ENCODE measurements at places on chromosomes 1 and 21.

- DNase-seq, result no peak
Measured at GRCh38 chr1:223006917-223007648, 136.0 kb downstream of the TLR5 start.

GRCh38 chr1:219661464-219662092 lies 48.7 kb upstream of the ZC3H11B start:
- DNase-seq, result no peak

GRCh38 chr1:228259951-228260350 lies 52.1 kb downstream of the OBSCN start:
- DNase-seq, result no peak

GRCh38 chr1:92291372-92291999 lies 7.3 kb downstream of the GLMN start:
- DNase-seq, result peak; percentile 11

DNA sequence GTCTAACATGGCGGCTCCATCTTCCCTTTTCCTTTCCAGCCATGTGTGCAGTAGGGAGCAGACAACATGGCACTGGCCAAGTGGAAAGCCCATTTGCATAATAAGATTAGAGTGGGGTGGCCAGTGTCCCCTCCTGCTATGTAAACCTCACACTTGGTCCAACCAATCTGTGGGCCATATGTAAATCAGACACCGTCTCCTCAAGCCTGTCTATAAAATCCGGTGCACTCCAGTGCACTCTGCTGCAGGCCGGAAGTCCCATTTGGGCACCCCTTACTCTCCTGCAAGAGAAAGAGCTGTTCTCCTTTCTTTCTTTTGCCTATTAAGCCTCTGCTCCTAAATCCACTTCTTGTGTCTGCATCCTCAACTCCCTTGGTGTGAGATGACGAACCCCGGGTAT lies 44.1 kb downstream of the OLFML3 start:
- DNase-seq, result no peak

- DNase-seq, result no peak
Measured at GRCh38 chr1:167515461-167515860, 2.9 kb downstream of the CD247 start.

- no peak for DNase-seq
Measured at GRCh38 chr1:31688233-31688918, 15.4 kb downstream of the COL16A1 start.

DNA sequence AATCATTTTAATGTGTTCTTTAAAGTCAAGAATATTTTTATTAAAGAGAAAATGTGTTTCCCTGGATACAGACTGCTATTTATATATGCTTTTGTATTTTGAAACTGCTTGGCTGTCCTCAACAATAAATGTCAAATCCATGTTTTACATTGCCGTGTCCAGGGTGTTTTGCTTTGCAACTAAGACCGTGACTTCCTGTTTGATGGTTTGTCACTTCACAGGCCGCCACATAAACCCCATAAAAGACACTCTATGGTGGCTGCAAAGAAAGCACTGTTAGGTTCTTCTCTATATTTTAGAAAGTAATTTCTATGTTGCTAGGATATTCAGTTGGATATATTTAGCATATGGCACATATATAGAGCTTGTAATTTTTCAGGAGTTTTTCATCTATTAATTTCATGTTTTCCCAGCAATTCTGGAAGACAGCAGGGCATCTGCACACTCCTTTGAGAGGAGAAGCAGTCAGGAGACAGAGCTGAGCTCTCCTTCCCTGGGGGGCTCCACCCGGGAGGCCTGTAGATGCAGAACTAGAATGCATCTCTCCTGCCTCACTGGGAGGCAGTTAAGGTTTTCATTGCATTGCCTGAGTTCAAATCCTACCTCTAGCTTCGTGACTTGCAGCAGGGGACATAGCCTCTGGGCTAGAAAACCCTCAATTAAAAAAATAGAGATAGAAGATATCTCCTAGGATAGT lies 33.1 kb downstream of the PRDM2 start:
- peak; percentile 67 for DNase-seq

DNA sequence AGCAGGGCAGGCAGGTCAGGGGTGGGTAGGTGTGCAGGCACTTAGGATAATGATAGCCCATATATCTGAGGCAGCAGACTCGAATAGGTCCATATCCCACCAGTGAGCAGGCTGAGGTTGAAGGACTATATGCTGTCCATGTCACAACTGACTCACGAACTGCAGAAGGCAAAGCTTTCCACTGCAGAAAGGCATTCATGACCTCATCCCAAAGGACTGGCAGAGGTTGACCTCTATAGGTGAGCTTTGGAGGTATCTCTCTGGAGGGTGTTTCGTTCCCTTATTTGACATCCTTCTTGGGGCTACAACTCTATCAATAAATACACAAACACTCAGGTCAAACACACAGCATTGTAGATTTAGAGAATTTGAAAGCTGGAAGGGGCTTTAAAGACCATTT lies 42.8 kb upstream of the MARK1 start:
- DNase-seq, result no peak

DNA sequence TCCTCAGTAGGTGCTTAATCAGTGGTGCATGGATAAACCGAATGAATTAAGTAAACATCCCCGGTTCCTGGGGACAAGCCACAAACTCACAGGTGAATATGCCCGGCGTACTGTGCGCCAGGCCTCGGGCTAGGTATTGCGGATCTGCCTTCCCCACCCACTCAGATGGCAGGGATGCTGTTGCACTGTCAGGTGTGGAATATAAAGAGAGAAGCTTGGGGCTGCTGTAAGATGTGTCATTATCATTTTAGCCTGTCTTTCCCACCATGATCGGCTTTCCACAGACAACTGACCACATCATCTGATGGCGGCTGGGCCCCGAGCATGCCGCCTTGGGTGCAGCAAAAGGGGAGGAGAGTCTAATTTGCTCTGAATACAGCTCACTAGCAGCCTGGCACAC lies 45.4 kb upstream of the LRP8 start:
- DNase-seq, result no peak

DNA sequence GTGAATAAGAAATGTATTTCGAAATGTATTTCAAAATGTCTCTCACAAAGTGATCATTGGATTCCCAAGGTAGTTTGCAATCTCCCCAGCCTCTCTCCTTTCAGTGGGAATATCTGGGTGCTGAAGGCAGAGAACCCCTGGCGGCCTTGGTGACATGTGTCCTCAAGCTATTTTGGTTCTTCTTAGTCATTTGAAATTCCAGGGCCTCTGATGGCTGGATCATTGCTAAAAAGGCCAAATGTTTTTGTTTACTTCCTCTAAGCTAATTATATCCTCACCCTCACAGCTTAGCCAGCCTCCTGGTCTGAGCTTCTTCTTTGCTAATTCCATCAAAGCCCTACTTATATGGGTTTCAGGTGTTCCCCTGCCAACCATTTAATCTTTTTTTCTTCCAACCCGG lies 71.2 kb downstream of the LRRC40 start:
- DNase-seq, result no peak

DNA sequence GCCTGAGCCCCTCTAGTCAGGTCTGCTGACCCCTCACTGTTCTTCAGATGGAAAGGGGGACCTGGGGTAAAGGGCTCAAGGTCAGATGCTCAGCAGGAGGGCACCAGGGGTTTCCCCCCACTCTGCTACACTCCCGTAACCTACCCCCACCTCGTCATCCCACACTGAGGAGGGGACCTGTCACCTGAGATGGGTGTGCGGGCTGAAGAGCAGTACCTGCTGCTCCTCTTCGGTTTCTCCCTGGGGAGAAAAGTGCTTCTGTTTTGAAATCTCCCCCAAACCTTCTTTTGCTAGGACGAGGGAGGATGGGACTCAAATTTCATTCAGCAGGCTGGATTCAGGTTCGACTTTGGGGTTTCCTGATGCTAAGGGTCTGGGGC lies 65.2 kb downstream of the SYT2 start:
- DNase-seq, result no peak

GRCh38 chr1:17201201-17202021 lies 3.5 kb upstream of the PADI1 start:
- DNase-seq, result peak; percentile 32

GRCh38 chr1:156894711-156895454 lies 1.4 kb downstream of the PEAR1 start:
- no peak for DNase-seq

DNA sequence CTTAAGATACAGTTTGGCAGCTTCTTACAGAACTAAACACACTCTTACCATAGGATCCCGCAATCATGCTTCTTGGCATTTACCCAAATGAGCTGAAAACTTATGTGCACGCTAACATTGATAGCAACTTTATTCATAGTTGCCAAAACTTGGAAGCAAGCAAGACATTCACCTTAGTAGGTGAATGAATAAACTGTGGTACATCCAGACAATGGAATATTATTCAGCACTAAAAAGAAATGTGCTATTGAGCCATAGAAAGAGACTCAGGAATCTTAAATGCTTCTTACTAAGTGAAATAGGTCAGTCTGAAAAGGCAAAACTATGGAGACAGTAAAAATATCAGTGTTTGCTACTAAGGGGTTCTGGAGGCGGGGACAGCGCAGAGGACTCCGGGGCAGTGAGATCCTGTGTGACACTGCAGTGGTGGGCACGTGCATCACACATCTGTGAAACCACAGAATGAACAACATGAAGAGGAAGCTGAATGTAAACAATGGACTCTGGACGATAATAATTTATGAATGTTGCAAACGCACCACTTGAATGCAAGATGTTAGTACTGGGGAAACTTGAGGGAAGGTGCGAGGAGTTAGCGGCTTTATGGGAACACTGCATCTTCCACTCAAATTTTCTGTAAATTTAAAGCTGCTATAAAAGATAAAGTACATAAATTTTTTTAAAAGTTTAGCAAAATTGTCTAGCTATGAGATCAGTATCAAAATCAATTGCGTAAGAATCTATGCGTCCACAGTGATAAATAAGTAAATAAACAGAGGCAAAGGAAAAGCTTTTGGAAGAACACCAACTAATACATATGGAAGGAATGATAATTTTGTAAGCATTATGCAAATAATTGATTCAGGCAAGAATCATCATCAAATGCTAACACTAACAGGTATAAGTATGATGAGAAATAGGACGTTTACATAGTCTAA lies 15.4 kb upstream of the SPATC1L start:
- no peak for DNase-seq

DNA sequence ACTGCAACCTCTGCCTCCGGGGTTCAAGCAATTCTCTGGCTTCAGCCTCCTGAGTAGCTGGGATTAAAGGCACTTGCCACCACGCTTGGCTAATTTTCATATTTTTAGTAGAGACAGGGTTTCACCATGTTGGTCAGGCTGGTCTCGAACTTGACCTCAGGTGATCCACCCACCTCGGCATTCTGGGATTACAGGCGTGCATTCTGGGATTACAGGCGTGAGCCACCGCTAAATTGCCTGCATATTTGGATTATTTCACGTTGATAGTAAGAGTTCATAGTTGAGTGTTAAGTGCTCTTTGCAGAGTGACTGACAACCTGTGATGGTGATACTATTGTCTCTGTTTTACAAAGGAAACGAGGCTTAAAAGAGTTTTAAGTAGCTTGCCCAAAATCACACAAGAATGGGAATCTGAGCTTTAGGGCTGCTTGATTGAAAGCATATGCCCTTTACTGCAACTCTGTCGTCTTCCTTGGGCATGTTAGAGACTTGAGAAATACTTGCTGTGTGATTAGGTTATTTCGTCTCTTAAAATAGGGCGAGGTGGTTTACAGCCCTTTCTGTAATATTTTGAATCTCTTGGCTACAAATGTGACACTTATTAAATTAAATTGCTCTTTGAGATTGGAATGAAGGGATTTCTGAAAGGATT lies 12.4 kb downstream of the CDC42 start:
- no peak for DNase-seq

DNA sequence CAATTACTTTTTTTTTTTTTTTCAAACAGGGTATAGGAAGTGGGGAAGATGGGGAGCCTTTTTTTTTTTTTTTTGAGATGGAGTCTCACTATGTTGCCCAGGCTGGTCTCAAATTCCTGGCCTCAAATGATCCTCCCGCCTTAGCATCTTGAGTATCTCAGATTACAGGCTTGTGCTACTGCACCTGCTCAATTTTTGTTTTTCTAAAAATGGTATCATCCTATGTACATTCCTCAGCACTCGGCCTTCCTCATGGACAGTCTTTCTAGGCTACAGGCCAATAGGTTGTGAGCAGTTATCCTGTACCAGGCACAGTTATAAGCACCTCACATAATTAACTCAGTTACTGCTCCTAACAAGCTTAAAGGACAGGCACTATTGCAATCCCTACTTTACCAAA lies 132.1 kb upstream of the EDN2 start:
- DNase-seq, result no peak

- no peak for DNase-seq
Measured at GRCh38 chr1:208052926-208053407, 142.0 kb upstream of the CD34 start.

GRCh38 chr1:41370225-41370624 lies 9.0 kb downstream of the FOXO6 start:
- no peak for DNase-seq

GRCh38 chr1:29333008-29333407 lies 96.7 kb downstream of the PTPRU start:
- DNase-seq, result no peak

DNA sequence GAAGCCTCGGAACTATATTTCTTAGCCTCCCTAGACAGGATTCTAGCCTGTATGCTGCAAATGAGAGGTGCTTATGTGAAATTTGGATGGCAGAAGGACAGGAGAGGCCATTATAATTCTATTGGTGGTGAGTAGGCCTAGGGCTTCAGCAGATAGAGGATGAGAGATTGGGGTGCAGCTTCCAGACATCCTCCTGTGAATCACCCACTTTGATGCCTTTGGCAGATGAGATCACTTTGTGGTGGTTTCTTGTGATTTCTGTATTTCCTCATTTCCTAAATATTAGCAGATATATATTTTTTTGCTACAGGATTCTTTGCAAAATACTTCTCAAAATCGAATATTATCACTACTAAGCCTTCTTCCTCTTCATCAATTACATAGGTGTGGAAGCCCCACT lies 37.3 kb downstream of the MFSD2A start:
- DNase-seq, result no peak

DNA sequence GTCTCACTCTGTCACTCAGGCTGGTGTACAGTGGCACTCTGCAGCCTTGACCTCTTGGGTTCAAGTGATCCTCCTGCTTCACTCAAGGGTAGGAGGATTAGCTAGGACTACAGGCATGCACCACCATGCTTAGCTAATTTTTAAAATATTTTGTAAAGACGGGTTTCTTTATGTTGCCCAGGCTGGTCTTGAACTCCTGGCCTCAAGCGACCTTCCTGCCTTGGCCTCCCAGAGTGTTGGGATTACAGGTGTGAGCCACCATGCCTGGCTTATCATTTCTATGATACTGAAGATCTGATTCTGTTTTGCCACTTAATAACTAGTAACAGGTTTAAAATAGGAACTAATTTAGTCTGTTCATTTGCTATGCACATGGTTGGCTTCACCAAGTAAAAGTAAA lies 33.6 kb downstream of the GNAI3 start:
- no peak for DNase-seq
